Kidney epithelial cell (primary cell): ENCODE measurements at places on chromosomes 6 and 20. TPM values are rescaled to one million over a fixed set of nuclear protein-coding genes. Genes with fewer than 3 reads are reported as not detected.

Gene TULP1
- total RNA-seq = not detected in 2 replicates

Gene MUCL3
- total RNA-seq = not detected in 2 replicates

Gene KCNQ5
- total RNA-seq = 1.9 and 2.5 TPM in 2 replicates

GRCh38 chr6:168735268-168735949, 294.4 kb downstream of the SMOC2 start:
- DNase-seq = no peak

Gene DAAM2
- total RNA-seq = 1.3 and 2.5 TPM in 2 replicates

DNA sequence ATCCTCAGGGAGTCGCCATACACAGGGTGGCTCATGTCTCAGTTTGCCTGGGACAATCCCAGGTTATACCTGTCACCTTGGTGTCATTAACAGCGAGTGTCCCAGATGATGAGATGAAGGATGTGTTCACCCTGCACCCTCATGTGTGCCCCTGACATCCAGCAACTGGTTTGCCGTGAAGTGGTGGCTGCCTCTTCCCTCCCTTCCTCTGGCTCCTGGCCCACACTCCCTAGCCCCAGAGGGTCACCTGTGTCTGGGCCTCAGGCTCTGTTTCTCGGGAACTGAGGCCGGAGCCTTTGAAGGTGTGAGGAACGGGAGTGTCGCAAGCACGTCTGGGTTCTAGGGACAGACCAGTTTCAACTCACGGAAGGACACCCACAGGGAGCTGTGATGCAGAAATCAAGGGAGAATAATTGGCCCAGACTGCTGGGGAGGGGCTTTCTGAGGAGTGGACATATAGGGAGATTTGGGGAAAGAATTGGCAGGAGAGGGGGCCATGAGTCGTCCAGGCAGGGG, 35.8 kb upstream of the PHACTR3 start:
- DNase-seq = no peak

Gene HLA-DRB5
- 0.21 TPM in 1 of 2 replicates, not detected in the other for total RNA-seq

GRCh38 chr6:163077134-163077533, 337.4 kb upstream of the QKI start:
- DNase-seq = no peak
